ENCODE measurements at places on chromosomes 13 and 19.
A peak's percentile ranks its signal among the peaks of the same experiment; 100 is the strongest.

GRCh38 chr19:16001481-16002312 lies 52.9 kb downstream of the OR10H4 start:
- no peak for DNase-seq

DNA sequence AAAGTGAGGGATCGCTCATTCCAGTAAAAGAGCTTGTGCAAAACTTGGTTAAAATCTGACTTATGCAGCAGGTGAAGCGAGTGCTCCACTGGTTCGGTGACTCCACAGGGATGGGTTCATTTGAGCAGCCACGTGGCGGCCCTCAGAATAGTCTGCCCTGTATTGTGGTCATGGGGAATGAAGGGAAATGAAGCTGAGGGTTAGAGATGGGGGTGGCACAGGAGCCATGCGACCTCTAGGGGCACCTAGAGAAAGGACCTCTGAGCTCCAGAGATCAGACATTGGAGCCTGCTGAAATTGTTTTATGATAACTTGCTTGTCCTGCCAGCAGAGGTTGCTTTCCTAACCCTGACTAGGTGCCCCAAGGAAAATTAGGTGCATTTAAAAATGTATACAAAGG lies 26.6 kb downstream of the CBY2 start:
- no peak for DNase-seq

DNA sequence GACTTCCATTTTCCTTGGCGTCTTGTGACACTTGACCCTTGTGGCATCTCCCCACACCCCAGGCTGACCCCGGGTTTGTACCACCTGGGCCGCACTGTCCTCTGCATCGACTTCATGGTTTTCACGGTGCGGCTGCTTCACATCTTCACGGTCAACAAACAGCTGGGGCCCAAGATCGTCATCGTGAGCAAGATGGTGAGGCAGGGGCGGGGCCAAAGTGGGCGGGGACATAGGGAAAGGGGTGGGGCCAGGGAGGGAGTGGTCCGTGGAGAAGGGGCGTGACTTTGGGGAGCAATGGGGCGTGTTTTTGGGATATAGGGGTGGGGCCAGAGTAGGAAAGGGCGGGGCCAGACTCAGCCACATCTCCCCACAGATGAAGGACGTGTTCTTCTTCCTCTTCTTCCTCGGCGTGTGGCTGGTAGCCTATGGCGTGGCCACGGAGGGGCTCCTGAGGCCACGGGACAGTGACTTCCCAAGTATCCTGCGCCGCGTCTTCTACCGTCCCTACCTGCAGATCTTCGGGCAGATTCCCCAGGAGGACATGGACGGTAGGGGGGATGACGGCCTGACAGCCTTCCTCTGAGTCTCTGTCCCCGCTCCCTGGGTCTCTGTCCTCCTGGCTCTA lies 42.8 kb downstream of the TRPM4 start:
- DNase-seq = no peak

GRCh38 chr13:67052550-67053490 lies 177.3 kb downstream of the PCDH9 start:
- DNase-seq = no peak

GRCh38 chr19:6736169-6736916 lies 1.0 kb downstream of the GPR108 start:
- DNase-seq = peak; percentile 40

DNA sequence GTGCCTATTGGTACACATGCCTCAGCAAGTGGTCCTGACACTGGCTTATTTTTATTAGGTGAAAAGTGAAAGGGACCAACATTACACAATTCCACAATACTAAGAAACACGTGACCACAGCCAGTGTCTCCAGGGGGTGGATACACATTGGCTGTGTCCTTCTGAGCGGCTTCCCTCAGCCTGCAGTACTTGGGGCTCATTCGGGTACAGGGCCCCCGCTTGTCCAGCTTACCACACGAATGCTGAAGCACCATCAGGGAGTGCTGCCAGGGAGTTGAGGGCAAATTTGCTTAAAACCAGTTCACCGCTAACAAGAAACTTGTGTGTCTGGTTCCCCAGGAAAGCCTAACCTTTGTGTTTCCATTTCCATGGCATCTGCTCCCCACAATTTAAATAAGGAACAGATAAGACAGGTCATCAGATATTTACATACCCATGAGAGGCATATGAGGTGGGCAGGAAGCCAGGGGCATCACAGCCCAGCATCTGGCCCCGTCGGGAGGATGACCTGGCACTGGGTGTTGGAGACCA lies 23.3 kb downstream of the PBX4 start:
- no peak for DNase-seq

- DNase-seq = no peak
Measured at GRCh38 chr19:12843999-12844732, 5.9 kb downstream of the MAST1 start.

- DNase-seq = no peak
Measured at GRCh38 chr19:35310811-35311465, 18.0 kb upstream of the CD22 start.

- DNase-seq = no peak
Measured at GRCh38 chr13:32549788-32550187, 11.2 kb upstream of the N4BP2L2 start.

GRCh38 chr19:30338878-30339623 lies 33.1 kb upstream of the ZNF536 start:
- no peak for DNase-seq

- DNase-seq = no peak
Measured at GRCh38 chr13:30340331-30341250, 33.2 kb upstream of the KATNAL1 start.

GRCh38 chr13:103033999-103034398 lies 32.2 kb downstream of the SLC10A2 start:
- no peak for DNase-seq

DNA sequence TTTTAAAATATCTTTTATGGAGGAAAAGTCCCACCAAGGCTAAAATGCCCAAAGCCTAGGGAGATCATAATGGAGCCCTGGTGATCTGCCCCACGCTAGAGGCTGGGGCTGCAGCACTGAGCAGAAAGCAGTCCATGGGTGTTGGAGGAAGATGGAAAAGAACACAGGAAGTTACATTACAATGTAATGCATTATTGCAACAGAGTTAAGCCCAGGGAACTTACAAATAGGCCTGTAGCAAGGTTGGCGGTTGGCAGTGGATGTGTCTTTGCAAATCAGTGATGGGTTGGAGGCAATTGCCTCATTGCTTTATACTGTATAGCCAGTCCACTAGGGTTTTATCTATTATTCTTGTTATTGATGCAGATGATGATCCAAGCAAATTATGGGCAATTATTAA lies 399.9 kb downstream of the NDFIP2 start:
- no peak for DNase-seq

DNA sequence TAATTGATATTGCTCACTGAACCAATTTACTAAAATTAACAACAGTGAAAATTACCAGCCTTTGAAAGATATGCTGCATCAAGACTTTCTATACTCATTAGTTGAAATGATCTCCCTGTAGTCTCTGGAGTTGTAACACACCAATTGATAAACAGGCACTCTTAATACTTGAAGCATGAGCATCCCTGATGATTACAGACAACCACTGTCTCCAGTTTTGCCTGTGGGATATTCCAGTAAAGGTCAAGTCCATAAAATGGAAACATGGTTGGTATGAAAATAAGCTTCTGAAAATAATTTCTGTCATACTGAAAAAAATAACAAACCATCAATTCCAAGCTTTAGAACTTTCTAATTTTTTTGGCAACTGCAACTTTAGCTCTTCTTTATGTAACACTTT lies 405.8 kb downstream of the SPRY2 start:
- DNase-seq = no peak

GRCh38 chr13:29532116-29532515 lies 63.4 kb downstream of the SLC7A1 start:
- DNase-seq = no peak

DNA sequence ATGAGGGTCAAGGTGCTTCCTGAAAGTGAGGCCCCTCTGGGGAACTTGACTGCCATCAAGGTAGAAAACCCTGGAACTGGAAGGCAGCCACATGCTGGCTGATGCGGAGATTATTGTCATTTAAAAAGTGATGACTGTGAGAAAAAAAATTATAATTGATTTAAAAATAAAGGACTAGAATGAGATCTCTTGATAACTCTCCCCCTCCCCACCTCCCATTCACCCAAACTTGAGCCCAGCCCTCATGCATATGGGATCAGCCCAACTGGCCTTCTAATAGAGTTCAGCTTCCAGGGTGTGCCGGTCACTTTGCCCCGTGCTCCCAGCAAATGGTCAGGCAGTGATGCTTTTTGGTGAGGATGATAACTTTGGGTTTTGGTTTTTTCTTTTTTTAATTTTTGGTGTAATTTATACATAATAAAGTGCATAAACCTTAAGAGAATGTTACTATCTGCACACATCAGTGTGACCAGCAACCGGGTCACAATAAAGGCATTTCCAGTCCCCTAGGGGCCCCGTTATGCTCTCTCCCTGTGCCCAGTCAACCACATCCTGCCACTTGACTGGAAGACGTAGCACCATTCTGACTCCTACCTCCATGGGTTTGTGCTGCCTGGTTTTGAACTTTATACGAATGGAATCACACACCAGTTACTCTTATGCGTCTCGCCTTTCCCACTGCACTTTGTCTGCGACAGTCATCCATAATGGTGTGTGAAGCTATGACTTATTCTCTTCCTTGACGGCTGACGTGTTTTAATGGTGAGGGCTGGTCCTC lies 187.9 kb downstream of the USP12 start:
- no peak for DNase-seq

DNA sequence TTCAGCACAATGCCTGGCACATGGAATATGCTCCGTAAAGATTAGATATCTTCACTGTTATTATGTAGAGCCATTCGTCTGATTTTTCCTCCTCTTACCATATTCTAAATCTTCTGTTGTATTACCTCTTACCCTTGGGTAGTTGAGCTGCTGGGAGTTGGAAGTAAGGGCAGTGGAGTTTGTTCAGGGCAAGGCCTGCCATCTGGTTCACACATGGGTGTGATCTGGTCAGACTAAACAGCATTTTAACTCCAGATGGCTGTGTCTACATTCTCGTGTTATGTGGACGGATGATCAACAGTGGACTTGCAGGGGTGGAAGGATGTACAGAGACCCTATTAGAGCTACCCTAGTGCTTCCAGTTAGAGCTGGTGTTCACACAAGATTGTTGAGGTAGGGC lies 164.9 kb downstream of the ZIC5 start:
- no peak for DNase-seq

- no peak for DNase-seq
Measured at GRCh38 chr13:42073683-42074082, 25.2 kb downstream of the DGKH start.

DNA sequence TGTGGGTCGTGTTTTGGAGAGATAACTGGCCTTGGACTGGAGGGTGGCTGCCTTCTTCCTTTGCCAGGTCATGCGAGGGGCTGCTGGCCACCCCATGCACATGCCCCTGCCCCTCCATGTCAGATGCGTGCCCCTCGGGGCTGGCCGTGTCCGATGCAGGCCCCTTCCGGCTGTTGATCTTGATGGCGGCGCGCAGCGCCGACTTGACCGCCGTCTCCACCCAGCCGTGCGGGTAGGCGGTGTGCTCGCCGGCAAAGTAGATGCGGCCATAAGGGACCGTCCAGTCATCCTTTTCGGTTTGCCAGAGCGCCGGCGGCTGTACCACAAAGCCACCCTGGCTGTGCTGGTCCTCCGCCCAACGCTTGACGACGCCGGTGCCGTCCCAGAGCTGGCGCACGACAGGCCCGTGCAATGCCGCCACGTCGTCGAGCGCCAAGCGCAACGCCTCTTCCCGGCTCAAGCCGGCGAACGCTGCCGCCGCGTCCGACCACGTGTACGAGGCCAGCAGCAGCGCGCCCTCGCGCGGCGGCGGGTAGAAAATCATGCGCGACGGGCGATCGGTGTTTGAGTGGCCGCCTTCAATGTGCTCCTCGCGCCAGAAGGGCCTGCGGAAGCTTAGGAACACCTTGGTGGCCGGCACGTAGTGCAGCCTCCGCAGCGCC lies 6.9 kb downstream of the IL4I1 start:
- DNase-seq = peak; percentile 25

DNA sequence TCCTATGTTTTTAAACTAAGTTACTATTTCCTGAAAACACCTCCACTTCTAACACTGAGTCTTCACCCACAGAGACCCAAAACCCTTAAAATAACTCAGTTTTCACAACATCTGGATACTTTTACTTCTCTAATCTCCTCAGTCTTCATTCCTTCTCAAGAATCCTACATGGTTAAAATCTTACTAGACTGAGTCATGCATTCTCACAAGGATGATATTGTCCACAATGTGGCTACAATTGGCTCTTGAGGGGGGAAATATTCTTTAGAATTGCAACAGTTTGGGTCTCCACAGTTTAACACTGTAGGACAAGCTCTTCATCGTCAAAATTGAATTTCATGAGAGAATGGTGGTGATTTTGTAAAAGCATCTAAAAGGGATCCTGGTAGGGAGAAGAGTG lies 397.1 kb downstream of the SLITRK5 start:
- DNase-seq = no peak

GRCh38 chr19:5943045-5943444 lies 29.0 kb downstream of the CAPS start:
- DNase-seq = no peak

GRCh38 chr19:45294291-45295029 lies 28.2 kb downstream of the CKM start:
- peak; percentile 73 for DNase-seq

GRCh38 chr13:60654415-60654814 lies 257.4 kb downstream of the TDRD3 start:
- DNase-seq = peak; percentile 19

GRCh38 chr13:30861836-30862467 lies 44.1 kb upstream of the MEDAG start:
- DNase-seq = no peak

DNA sequence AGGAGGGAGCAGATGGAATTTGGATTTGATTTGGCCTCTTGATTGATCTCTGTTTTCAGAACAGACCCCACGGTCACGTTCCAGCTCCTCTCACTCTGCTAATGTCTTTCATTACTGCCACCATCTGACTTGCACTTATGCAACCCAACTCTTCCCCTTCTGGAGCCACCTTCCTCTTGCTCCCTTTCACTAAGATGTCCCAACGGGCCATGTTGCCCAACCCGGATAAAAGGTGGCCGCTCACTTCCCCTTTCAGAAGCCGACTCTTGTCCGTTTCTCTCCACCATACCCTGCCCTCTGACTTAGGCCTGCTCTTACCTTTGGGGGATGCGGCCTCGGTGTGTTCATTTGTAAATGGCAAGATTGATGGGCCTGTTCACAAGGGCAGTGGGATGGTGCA lies 27.4 kb upstream of the CYP4F8 start:
- peak; percentile 40 for DNase-seq

DNA sequence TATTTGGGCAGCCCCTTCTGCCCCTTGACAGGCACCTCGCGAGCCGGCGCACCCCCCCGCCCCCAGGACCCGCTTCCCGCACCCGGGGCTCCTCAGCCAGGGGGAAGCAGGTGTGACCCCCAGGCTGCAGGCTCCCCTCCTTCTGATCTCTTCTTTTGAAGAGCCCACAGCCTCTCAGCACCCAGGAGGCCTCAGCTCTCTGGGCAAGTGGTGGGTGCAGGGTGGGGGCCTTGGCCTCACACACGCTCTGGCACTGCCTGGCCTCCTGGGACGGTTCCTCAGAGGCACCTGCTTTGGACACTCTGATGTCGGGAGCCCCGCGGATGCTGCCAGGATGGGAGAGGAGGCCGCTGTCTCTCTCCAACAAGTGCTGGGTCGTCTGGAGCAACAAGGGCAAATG lies 1.5 kb upstream of the C13orf46 start:
- no peak for DNase-seq

Measured in anterior cingulate cortex (tissue), 58 donors.